ENCODE measurements at places on chromosomes 4 and X. TPM values are rescaled to one million over a fixed set of nuclear protein-coding genes. Genes with fewer than 3 reads are reported as not detected.

Gene MMRN1
- total RNA-seq = 2.4 TPM

Gene AFP
- total RNA-seq = not detected

Gene DRP2
- 5.3 TPM for total RNA-seq

Gene SH3RF1
- total RNA-seq = 13.0 TPM

Gene RHOH
- 0.41 TPM for total RNA-seq

Gene TBX22
- under 0.01 TPM for total RNA-seq

Gene MID1
- total RNA-seq = 7.7 TPM

Gene PPEF2
- under 0.01 TPM for total RNA-seq

Gene RS1
- not detected for total RNA-seq
